ENCODE measurements at places on chromosomes 5 and 9.

GRCh38 chr5:3827624-3828023, 232.0 kb downstream of the IRX1 start:
- no peak for DNase-seq

GRCh38 chr9:102975251-102975650, 19.9 kb upstream of the CYLC2 start:
- no peak for DNase-seq

GRCh38 chr5:132227485-132228240, at the start of gene P4HA2:
Gene P4HA2 (minus strand): TSS chr5:132227853. CDS start chr5:132218626, 9,227 bp downstream.
- no peak for DNase-seq

GRCh38 chr9:131707733-131708157, 32.1 kb downstream of the RAPGEF1 start:
- no peak for DNase-seq

GRCh38 chr5:100161868-100162267, 373.3 kb upstream of the FAM174A start:
- DNase-seq, result no peak

Measured in T-helper 9 cell (primary cell).